Activated CD4-positive, alpha-beta T cell treated with anti-CD3 and anti-CD28 coated beads, Interleukin-2, amount 50 U/mL, for 48 hours (primary cell): ENCODE measurements at places on chromosomes 1 and 21.

DNA sequence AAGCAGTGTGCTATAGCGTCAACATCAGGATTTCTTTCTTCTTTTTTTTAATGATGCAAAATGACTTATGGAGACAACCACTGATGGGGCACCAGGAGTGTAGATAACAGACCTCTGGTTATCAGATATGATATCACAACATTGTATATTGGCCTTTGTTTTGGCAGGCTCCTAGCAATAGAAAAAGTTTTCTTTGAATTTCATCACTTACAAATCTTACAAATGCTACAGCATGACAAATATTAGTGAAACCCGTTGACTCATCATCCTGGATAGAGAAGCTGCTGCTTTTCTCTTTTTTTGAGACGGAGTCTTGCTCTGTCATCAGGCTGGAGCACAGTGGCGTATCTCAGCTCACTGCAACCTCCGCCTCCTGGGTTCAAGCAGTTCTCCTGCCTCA is 92.9 kb downstream of the LTN1 start:
- no peak for DNase-seq

GRCh38 chr1:246795906-246796694 is 71.9 kb downstream of the SCCPDH start:
- DNase-seq = no peak

- DNase-seq = no peak
Measured at GRCh38 chr21:37967036-37967435, 50.8 kb upstream of the KCNJ6 start.

DNA sequence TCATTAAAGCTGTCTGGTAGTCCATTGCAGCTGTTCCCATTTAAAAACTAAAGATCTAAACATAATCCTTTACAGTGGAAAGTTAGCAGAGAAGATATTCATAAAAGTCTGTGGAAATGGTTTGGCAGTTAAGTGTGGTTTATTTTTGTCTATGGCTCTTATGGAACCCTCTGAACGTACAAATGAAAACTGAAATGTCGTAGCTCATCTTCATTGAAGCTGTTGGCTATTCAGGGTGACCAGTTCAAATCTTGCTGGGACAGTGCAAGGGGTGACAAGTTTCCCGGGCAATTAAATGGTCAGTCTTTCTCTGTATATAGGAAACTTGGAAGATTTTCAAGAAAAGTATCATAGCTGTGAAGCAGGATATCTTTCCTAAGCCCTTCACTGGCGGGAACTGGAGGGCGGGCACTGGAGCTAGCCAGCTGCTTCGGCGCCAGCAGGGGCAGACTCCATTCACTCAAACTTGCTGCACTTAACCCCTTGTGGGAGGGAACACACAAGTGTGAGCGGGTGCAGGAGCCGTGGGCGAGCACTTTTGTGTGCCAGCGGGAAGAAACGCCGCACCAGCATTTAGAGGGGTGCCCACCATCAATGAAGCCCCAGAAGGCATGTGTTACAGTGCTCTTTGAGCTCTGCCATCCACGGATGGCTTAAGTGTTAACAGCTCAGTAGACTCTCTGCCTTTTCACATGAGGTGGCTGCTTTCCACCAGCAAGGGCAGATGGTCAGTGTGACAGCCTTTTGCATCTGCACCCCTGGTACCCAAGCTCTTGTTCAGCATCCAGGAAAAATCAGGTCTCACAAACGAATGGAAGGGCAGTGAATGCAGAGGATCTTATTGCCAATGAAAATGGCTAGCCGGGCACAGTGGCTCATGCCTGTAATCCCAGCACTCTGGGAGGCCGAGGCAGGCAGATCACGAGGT is 232.1 kb upstream of the KAZN start:
- DNase-seq = no peak

DNA sequence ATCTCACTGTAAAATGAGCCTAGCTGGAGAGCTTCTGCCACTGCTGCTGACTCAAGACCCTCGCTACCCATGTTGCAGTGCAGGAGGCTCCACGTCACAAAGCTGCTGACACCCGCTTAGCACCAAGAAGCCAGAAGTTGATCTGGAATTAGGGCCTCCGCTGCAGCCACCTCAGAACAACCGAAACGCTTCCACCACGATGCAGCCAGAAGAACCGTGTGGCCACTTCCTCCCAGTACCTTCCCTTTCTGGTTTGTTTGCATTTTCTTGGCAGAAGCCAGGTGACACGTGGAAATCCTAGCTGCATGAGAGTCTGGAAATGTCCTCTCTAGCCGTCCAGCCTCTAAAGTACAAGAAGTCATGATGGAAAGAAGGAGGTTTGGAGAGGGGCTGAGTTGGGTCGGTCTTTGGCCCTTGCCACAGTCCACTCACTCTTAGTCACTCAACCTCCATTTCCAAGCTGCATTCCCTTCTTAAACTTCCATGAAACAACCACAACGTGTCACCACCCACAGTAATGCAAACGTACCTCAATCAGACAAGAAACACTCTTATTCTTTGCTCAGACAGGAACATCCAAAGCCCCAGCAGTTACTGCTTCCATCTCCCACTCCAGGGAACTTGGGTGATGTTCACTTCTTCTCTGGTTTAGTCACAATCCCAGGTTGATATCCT is 10.0 kb upstream of the CDA start:
- DNase-seq = no peak

GRCh38 chr1:216984536-216984935 is 261.3 kb upstream of the ESRRG start:
- DNase-seq = no peak

GRCh38 chr1:35708441-35708921 is 10.2 kb downstream of the C1orf216 start:
- peak; percentile 34 for DNase-seq

GRCh38 chr1:103489935-103490334 is 35.6 kb upstream of the RNPC3 start:
- DNase-seq = no peak

DNA sequence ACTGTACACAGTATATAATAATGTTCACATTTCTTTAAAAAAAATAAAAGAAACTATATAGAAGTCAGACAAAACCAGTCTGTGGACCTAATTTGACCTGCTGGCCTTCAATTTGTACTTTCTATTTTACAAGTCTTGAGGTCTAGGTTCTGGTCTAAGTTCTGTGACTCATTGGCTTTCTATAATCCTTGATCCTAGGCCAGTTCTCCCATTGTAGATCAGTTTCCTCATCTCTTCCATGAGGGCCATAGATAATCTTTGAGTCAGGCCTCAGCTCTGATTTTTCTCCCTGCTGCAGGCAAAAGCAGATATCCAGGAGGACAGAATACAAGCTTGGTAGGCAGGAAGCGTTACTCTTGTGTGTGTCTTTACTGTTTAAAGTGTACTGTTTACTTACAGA is 603.7 kb upstream of the CAMK1G start:
- DNase-seq = no peak

DNA sequence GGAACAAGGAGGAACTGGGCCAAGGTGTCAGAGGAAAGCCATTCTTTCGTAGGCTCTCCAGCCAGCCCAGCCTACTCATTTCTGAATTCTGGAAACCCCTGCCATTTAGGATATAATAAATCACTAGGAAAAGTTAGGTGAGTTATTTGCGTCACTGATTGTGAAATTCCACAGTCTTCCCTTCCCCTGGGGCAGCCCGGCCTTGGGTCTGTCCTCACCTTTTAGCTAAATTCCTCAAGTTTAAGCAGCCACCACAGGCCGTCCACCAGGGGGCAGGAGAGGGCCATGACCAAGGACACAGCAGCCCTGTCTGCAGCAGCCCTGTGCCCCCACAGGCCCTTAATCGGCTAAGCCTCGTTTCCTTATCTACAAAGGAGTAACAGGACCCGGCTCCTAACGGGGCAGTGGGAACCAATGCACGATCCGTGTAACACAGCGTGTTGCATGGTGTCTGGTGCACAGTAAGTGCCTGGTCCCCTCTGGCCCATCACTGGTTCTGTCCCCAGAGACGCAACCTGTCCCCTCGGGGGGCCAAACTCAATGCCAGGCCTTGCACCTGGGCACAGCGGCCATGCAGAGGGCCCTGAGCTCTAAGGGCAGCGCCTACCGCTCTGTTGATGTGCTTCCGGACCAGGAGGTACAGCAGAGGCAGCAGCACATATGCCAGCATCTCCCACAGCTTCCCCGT is 18.1 kb downstream of the GPR157 start:
- peak; percentile 94 for DNase-seq

DNA sequence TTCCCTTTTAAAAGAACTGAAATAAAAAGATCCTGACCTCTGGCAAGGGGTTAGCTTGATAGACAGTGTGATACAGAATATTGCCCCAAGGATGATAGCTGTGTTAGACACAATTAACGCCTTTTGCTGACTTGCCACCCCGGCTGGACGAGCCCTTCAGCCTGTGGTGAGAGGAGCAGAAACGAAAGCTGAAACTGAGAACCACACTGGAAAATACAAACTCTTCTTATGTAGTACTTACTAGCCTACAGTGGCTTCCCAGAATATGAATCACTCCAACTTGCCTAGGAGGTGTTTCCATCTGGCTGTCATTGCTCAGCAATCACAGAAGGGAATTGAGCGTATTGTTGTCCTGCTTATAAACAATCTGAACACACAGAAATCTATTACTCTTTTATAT is 22.9 kb downstream of the SAMSN1 start:
- peak; percentile 48 for DNase-seq

GRCh38 chr1:231107600-231108326 is 54.1 kb upstream of the TRIM67 start:
- no peak for DNase-seq

DNA sequence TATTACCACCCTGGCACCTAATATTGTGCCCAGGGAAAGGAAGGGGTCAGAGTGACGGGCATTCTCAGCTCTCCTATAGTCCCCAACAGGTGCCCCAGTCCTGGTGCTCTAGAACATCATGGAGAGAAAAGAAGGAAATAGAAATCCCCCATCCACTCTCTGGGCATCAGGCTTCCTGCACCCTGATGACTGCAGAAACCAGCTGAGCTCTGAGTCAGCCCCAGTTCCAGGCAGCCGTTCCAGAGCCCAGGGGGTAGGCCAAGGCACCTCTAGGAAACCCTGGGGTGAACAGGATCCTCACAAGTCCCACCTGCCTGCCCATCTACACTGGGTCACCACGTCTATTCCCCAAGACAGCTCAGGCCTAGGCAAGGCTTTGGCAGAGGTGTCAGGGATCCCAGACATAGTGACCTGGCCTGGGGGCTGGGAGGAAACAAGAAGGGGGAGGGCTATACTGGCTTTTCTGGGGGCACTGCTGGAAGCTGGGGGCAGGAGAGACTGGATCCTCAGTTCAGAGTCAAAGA is 709 bp downstream of the NECTIN4 start:
- DNase-seq = no peak

DNA sequence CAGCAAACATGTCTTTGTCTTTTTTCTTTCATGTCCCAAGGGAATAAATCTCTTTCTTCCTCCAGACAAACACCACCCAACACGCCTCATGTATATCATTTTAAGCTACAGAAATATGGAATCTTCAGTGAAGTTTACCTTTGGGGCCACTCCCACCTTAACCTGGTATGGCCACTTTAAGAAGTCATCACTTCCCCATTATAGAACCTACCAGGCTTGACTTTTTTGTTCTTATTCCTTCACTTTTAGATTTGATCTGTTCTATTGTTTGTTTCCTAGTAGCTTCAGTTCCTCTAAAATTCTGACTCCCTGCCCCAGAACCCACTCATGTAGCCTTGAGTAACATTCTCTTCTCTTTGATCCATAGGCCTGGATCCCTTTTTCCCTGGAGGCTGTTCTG is 226.3 kb downstream of the HLX start:
- DNase-seq = no peak

GRCh38 chr1:23126200-23126599 is 42.5 kb downstream of the LUZP1 start:
- no peak for DNase-seq

DNA sequence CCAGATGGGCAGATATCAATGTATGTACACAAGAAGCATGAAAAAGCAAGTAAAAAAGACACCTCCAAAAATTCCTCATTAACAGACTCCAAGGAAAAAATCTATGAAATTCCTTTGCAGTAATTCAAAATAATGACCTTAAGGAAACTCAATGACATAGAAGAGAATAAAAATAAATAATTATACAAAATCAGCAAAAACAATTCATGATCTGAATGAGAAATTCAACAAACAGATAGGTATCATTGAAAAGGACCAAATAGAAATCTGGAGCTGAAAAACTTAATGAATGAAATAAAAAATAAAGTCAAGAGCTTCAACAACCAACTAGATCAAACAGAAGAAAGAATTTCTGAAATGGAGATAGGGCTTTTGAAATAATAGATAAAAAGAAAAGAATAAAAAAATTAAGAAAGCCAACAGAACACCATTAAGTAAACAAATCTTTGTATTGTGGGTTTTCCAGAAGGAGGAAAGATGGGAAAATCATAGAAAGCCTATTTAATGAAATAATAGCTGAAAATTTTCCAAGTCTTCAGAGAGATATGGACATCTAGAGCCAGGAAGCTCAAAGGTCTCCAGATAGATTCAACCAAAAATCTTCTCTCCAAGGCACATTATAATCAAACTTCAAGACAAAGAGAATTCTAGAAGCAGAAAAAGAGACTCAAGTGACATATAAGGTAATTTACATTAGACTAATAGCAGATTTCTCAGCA is 52.0 kb upstream of the KCNK1 start:
- DNase-seq = no peak

DNA sequence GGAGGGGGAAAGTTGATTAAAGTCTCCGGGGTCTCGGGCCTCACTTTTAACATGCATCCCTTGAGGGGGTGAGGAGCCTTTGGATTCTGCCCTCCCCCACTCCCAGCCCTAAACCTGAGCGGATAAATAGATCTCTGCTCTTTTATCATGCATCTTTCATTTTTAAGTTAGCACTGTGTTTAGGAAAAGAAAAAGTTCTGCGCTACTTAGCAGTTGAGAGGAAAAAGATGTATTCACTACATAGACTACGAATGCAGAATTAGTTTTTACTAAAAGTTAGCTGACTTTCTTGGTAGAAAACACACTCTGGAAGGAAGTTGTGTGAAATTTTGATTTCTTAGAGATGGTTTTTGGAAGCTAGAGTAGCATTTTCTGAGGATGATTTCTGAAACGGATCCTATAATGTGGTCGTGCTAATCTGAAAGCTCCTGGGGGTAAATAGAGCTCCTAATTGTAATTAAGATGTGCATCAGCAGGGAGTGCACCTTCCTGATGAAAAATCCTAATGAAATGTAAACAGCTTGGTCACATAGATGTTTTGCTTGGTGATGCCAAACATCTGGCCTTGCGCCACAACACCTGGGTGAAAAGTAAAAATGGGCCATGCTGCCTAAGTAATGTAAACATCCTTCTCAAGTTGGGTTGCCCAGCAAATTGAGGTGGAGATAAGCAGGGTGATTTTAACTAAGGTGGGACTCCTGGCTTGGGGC is 1.8 kb downstream of the ROR1 start:
- DNase-seq = no peak

- no peak for DNase-seq
Measured at GRCh38 chr1:181392613-181393220, 90.6 kb upstream of the CACNA1E start.

DNA sequence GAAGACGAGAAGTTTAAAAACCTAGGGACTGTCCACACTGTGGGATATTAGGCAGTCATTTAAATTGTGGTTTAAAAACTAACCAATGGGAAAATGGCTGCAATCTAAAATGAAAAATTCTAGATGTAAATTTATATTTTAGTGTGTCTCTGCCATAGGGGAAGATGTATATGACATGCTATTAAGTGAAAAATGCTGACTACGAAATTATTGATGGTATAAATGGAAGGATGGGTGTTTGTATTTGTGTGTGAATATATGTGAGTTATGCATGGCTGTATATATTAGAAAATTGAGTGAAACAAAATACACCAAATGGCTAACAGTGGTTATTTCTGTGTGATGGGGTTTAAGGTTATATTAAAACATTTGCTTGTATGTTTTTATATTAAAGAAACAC is 260.7 kb downstream of the AJAP1 start:
- DNase-seq = no peak
